ENCODE measurements at places on chromosomes 1 and 21.

- DNase-seq = no peak
Observed at GRCh38 chr1:26734501-26735058, 38.8 kb downstream of the ARID1A start.

GRCh38 chr1:32743380-32744070 lies 41.0 kb upstream of the SYNC start:
- no peak for DNase-seq

GRCh38 chr21:18894387-18894786 lies 490.8 kb upstream of the TMPRSS15 start:
- no peak for DNase-seq

DNA sequence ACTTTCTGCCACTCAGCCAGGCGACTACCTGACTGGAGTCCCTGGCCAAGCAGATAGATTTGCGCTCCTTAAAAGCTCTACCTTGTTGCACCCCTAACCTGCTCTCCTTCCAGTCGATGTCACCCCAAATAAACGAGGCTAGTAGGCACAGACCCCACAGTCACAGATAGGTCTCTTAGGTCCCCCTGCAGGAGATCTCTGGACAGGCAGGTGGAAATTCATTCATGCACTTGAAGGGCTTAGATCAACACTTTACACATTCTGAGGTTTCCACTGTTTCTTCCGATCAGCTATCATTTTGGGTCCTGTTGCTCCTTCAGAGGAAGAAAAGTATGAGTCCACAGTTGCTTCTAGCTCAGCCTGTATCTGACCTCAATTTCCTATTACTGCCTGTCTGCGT lies 272.6 kb upstream of the FMN2 start:
- DNase-seq = no peak

GRCh38 chr21:39441502-39442475 lies 3.8 kb downstream of the LCA5L start:
- DNase-seq = no peak

DNA sequence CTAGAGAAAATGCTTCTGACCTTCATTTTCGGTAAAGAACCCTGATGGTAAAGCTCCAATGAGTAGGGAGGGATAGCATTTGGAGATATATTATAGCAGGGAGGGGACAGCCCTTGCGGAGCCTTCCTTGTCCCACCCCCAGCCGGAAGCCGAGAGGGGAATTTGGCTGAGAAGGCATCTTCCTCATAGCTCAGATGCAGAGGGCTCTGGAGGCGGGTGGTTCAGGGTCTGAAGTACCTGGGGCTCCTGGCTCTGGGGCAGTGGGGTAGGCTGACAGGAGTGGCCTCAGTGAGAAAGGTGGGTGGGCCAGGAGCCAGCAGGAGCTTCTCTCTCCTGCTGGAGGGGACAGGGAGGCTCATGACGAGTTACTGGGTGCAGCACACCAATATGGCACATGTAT lies 88.0 kb upstream of the IFFO2 start:
- no peak for DNase-seq

DNA sequence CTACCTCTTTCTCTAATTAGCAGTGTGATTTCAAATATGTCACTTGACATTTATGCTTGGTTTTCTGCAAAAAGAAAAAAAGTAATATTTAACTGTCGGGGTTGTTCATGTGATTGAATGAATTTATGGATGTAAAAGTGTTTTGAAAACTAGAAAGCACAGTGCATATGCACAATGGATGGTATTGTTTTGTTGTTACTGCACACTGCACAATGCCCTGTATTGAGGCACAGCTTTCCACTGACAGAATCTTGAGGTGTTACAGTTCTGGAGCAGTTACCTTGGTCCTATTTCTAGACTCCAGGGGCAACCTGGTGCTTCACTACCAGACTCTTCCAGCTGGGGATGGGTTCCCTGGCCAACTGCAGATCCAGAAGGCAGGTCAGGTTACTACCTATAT lies 116.8 kb upstream of the L1TD1 start:
- no peak for DNase-seq

GRCh38 chr1:96557336-96557735 lies 164.2 kb upstream of the PTBP2 start:
- peak; percentile 12 for DNase-seq

- no peak for DNase-seq
Observed at GRCh38 chr1:223531742-223532341, 133.7 kb downstream of the CAPN8 start.

GRCh38 chr1:247111700-247112478 lies 7.7 kb upstream of the ZNF669 start:
- DNase-seq = no peak

GRCh38 chr1:1799716-1800115 lies 21.4 kb upstream of the NADK start:
- DNase-seq = no peak

DNA sequence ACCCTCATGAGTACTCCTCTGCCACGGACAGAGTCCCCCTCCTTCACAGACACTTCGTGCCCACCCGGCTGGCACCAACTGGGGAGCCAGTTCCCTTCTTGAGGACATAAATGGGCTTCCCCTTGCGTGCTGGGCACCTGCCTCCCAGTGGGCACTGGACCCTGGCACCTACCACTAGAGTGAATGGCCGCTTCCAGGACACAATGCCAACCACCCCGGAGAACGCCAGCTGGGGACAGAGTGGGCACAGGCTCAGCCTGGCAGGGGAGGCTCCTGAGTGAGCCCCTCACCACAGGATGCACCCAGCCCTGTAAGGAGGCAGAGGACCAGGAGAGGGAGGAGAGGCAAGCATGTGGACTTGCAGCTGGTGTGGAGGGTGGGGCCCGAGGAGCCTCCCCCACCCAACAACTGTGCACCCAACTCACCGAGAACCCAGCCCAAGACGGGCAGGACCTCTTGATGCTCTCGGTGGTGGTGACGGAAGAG lies 1.0 kb downstream of the ENTREP3 start:
- DNase-seq = no peak

DNA sequence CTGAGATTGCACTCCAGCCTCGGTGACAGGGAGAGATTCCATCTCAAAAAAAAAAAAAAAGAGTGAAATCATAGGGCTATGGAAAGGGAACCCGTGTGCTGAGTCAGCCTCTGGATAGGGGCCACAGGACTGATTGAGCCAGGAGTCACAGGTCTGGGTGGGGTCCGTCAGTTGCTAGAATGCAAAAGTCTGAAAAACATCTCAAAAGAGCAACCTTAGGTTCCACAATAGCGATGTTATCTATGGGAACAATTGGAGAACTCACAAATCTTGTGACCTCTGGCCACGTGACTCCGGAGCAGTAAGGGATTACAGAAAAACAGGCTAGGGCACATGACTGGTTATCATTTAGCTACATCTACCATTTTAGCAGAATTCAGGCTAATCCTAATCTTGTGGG lies 32.8 kb upstream of the GREM2 start:
- no peak for DNase-seq

DNA sequence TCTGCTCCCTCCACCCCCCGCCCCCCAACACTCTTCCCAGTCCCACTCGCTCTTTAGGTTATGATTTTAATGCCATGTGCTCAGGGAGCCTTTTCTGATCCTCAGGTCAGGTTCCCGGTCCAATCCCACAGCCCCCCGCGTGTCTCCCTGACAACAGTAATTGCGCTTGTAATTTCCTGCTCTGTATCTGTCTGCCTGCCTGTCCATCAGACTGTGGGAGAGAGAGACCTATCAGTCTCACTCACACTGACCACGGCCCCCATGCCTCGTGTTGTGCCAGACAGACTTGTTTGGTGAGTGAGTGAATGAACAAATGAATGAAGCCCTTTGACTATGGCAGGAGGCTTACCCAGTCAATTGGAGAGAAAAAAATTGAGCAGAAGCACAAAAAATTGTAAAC lies 50.8 kb upstream of the ECE1 start:
- DNase-seq = no peak

- DNase-seq = no peak
Observed at GRCh38 chr1:63024132-63024531, 240.2 kb downstream of the ATG4C start.

DNA sequence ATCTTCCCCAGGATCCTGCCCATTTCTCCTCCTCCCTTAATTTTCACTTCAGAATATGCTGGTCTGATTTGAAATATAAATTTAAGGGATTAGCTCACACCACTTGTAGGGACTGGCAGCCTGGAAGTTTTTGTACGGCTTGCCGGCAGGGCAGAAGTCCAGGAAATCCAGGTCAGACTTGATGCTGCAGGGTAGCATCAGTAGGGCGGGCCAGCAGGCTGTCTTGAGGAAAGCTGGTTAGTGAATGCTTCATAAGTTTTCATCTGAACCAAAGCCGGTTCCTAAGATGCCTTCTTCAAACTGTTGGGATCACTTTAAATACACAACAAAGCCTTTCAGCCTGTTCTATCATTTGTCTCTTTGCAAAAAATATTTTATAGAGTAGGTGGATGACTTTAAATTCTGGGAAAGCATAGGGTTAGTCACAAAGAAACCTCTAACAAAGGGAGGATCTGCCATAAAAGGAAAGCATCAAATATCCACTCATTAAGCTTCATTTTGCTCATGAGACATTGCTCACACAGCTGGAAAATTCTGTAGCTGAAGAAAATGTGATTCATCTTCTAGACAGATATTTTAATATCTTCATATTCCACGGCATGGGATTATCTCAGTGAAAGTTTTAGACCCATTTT lies 90.7 kb upstream of the GFI1 start:
- no peak for DNase-seq

DNA sequence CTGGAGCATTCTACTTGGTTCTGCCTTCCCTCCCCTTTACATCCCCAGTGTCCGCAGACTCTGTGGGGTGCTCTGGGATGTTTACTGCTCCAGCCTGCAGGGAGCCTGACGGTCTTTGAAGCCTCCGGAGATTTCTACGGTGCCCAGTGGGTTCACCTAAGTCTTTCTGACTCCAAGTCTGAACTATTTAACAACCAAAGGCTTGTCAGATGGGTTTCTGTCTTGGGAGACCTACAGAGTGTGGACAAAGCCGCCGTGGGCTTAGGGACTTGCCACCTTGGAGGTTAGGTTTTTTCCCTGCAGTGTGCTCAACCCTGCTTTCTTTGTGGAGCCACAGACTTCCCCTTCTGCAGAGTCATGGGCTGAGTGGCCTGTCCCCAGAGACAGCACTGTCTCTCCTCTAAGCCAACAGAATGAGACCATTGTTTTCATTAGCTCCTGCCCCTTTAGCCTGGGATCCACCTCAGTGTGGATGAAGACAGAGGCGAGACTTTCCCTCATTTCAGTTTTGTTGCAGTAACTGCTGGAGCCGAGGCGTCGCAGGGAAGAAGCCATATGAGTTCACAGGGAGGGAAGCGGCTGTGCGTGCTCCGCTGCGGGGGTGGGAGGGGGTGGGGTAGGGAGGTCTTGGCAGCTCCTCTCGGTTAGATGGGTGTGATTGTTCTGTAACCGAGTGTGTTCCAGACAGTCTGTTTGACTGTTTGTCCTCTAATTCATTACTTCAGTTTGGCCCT lies 120.7 kb downstream of the CNIH3 start:
- DNase-seq = peak; percentile 63

DNA sequence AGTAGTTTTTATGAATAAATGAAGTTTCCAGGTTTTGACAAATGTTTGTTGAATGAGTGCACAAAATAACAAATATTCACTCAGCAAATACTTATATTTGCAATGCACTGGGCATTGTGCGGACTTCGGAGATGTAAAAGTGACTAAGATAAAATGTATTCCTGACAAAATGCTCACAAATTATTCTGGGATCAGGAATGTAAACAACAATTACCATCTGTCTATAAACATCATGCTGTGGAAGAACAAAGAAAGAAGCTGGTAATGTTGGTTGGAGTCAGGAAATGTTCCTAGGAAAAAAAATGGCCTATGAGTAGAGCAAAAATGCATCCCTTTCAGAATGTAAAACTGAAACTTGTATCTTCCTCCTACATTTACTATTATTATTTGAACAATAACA lies 68.5 kb downstream of the CRB1 start:
- no peak for DNase-seq

GRCh38 chr1:10374442-10374860 lies 24.4 kb upstream of the PGD start:
- DNase-seq = no peak

GRCh38 chr21:28632755-28633408 lies 359.8 kb downstream of the LTN1 start:
- peak; percentile 34 for DNase-seq

GRCh38 chr1:201377611-201378092 lies at the start of gene TNNT2:
TNNT2 (minus strand) TSS chr1:201377680; CDS start chr1:201373254, 4,426 bp downstream.
- DNase-seq = no peak

DNA sequence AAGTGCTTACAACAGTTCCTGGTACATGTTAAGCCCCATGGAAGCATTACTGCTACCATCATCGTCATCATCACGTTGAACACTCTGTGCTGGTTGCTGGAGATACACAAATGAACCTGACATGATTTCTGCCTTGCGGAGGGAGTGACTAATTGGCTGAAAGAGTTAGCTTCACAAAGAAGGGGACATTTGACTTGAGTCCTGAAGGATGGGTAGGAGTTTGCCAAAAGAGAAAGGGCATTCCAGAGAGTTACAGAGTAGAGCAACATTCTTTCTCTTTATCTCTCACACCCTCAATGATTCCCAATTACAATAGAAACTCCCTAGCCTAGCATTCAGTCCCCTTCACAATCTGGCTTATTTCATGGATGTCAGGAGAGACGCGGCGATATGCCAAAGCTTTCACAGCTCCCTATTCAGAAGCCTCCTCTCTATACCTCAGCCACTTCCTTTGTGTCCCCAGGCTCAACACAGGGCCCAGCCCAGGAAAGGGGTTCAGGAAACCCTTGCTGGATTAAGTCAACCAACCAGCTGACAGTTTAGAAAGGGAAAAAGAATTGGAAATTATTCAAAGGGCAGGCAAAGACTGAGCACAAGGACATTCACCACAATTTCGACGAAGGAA lies 38.0 kb downstream of the SLC1A7 start:
- DNase-seq = no peak

DNA sequence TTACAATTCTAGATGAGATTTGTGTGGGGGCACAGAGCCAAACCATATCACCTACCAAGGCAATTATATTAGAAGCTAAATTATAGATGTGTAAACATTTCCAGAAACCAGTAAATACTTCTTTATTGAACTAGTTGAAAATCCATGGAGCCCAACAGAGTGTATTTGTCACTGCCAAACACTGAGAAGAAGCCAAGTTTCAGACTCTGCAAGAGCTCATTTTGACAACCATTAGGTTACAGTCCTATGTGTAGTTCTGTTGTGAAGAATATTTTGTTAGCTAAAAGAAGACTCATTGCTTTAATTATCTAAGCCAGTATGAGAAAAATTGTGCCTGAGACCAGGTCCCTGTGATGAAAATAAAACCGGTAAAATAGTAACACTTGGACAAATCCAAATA lies 358.9 kb upstream of the SGIP1 start:
- no peak for DNase-seq

GRCh38 chr1:21865943-21866706 lies 54.1 kb downstream of the LDLRAD2 start:
- DNase-seq = no peak

- DNase-seq = no peak
Observed at GRCh38 chr1:5620997-5621396, 371.2 kb downstream of the NPHP4 start.

GRCh38 chr1:53631622-53632310 lies 107.2 kb downstream of the GLIS1 start:
- DNase-seq = no peak

- DNase-seq = no peak
Observed at GRCh38 chr1:116804736-116805135, 50.5 kb downstream of the CD2 start.

- no peak for DNase-seq
Observed at GRCh38 chr1:79695138-79695537, 688.6 kb upstream of the ADGRL4 start.
